ENCODE measurements at places on chromosomes 6 and 20.
A peak's percentile ranks its signal among the peaks of the same experiment; 100 is the strongest.

DNA sequence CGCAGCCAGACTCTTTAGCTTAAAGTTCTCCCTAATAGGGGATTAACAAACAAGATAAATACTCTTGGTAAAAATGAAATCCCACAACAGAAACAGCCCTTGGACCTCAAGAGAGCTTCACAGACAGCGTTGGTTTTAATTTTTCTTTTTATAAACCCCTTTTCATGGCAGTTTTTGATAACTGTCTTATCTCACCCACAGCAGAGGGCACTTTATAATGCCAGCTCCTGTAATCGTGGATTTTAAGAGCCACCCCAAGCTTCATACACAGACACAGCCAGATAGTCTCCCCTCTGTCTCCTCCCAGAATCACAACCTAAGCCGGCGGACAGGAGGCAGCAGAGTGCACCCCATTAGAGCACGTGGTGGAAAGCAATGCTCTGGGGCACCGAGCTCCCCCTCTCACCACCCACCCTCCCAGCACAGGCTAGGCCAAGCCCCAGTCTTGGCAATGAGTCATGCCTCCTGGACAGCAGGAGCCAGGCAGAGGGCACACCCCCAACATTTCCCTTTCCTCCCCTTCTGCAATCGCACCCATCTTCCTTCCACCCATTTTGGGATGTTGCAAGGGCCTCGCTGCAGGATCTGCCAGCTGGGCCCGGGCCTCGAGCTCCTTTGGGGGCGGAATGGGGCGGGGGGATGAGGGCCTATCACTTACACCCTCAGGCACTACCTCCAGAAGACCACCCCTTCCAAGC, 2.4 kb downstream of the JAG1 start:
- DNase-seq, result peak; percentile 16

DNA sequence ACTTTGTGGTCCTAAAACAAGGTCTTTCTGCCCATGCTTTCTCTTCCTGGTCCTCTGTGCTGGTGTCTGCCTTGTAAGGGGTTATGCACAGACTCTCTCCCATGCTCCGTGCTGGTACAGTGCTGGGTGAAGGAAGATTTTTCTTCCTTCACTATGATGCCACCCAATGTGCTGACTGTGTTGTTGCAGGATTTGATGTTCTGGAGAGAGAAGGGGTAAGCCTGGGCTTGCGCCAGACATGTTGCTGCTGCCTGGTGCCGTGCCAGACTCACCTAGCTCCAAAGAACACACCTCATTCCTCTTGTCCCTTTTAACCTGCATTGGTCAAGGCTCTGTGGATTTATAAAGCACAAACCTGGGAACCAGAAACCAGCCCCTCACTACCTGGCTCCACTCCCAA, 28.4 kb upstream of the ARMH2 start:
- no peak for DNase-seq

GRCh38 chr20:1334761-1335160, 5.8 kb upstream of the SDCBP2 start:
- no peak for DNase-seq

DNA sequence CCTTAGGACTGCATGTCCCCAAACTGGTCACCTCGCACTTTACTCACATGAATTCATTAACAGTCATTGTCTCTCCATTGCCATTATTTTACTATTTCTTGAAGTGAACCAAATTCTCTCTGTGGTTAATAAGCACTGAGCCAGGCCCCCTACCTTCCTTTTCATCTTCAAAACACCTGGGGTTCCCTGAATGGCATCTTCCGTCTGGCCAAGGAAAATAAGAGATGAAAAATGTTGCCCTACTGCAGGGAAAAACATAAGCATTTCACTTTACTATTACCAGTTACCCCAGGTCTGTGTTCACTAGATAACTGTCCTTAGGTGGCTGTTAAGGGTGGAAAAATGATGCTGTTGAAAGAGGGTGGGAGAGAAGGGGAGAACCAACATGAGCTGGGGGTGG, 10.0 kb upstream of the NKX2-2 start:
- DNase-seq, result no peak

DNA sequence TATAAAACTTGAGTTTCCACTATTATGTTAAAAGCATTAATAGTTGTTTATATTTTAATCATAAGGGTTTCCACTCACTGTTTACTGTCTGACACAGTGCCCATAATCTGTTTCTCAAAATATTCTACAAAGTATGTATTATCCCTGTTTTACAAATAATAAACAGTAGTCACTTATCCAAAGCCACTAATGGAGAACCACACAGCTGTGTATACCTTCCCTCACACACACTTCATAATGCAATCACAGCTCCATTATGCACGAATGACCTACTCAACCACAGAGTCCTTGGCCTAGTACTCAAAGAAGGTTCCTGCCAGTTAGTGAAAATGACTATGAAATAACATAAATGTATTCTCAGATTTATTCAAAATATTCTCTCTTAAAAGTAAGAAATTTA, 103.1 kb downstream of the EPB41L2 start:
- no peak for DNase-seq

DNA sequence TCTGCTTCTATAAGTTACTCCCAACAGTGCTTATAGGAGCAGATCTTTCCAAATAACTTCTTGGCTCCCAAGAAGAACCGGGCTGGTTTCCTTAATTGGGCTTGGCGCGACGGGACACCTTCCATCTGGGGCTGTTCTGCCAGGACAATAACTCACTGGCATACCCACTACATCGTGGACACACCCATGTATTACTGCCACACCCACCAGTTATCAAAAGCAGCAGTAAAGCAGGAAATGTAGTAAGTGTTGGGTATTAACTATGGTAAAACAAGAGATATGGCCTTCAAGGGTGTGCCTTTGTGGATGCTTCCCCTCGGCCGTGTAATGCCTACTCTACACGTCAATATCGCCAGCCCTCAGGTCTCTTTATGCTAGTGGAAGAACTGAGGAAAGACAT, 24.7 kb downstream of the CNKSR3 start:
- DNase-seq, result peak; percentile 38

GRCh38 chr6:148608199-148608951, 138.5 kb upstream of the UST start:
- no peak for DNase-seq

GRCh38 chr6:113344969-113345368, 512.2 kb upstream of the MARCKS start:
- DNase-seq, result no peak

- no peak for DNase-seq
Measured at GRCh38 chr6:87661016-87661415, 41.0 kb downstream of the AKIRIN2 start.

GRCh38 chr6:82955841-82956240, 109.8 kb downstream of the UBE3D start:
- no peak for DNase-seq

- DNase-seq, result no peak
Measured at GRCh38 chr20:59242714-59243626, 57.4 kb upstream of the EDN3 start.

DNA sequence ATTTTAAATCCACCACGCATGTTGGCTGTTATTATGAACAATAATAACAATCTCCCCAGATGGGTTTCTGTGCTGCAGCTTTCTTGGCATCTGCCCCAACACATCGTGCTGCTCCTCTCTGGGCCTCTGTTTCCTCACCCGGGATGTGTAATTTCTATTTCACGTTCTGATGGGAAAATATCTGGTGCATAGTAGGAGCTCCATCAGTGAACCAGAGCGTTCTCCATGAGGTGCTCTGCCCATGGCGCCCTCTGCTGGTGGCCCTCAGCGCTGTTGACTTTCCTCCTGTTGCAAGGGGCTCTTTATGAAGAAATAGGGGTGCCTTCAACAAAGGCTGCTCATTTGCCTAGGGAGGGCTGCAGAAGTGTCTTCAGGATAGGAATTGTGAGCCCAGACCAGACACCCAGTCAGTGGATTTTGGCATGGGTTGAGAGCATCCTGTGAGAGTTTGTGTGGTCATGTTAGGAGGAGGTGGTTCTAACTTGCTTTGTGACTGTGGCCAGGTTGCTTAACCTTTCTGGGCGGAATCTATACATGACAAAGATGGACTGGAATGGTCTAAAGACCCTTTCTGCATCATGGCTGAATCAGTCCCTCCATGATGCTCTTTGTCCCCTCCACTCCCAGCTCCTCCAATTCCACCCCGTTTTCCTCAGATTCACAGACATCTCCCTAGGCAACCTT, 8.1 kb downstream of the SCRT2 start:
- peak; percentile 91 for DNase-seq

DNA sequence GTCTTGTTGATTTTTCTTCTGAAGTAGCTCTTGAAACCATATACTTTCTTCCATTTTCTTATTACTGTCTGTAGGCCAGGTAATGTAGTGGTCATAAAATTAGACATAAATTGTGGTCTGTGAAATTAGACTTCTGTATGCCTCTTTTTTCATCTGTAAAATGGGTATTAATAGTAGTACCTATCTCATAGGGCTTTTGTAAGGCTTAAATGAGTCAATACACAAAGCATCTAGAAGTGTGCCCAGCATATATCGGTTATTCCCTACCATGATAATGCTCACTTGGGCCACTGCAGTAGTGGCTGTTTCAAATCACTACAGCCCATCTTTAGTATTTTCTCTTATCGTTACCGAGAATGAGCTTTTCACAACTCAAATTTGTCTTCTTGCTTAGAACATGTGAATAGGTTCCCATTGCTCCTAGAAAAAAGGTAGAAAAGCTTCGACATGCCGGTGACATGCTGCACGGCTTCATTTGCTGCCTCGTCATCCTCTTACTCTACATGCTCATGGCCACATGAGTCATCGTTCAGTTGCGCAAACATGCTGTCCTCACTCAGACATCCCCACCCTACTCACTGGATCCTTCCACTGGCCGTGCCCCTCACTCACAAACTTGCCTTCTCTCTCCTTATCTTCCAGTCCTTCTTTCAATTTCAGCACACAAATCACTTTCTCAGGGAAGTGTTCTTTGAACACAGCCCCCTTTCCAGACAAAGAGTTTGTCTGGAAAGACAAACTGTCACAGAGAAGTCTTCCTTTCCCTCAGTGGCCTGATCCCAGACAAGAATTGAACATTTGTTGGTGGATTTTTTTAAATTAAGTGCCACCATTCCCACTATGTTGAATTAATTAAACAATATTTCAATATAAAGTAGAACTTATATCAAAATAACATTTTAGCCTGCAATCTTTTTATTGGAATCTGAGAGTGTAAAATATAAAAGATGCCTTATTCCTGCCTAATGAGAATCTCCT, 32.2 kb upstream of the ERVFRD-1 start:
- peak; percentile 24 for DNase-seq

DNA sequence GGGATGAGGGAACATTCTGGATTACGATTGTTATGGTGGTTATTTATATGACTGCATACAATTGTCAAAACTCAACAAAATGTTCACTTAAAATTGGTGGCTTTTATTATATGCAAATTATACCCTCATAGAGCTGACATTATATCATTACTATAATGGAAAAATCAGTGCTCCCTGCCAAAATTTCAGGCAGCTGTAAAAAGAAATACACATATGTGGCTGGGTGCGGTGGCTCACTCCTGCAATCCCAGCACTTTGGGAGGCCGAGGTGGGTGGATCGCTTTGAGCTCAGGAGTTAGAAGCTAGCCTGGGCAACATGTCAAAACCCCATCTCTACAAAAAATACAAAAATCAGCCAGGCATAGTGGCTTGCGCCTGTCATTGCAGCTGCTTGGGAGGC, 75.8 kb upstream of the SULF2 start:
- DNase-seq, result no peak

DNA sequence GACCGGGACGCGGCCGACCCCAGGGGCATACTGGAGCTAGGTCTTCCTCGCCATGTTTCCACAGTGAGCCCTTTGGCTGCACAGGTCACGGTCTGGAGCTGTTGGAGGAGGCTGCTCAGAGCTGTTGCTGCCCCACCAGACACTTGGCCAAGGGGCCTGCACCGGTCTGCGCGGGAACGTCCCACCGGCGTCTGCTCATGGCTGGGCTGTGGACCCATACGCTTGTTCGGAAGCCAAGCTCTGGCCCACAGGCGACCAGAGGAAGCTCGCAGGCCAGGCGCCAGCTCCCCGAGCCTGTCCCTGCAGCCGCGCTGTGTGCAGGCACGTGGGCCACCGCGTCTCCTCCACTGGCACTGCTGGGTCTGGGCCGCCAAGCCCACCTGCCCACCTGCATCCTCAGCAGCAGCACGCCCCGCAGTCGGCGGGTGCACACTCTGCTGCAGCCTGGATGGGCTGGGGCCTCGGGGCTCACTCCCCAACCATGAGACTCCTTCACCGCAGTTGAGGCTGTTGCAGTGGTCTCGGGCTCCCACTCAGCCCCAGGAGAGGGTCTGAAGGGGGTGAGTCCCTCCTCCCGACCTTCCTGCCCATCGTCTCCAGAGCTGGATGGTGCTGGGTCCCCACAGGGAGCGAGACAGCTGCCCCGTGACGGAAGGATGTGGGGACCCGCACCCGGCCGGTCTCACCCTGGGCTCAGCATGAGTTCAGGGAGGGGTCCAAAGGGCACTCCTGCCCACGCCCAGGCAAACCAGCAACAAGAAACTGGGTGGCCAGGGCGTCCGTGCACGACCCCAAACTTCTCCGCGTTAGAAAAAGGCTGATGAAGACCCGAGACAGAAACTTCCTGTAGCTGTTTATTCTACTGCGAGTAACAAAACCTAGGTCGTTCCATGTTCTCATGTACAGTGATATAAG, 15.5 kb upstream of the TCFL5 start:
- DNase-seq, result no peak

GRCh38 chr6:19921786-19922185, 84.6 kb downstream of the ID4 start:
- DNase-seq, result no peak

DNA sequence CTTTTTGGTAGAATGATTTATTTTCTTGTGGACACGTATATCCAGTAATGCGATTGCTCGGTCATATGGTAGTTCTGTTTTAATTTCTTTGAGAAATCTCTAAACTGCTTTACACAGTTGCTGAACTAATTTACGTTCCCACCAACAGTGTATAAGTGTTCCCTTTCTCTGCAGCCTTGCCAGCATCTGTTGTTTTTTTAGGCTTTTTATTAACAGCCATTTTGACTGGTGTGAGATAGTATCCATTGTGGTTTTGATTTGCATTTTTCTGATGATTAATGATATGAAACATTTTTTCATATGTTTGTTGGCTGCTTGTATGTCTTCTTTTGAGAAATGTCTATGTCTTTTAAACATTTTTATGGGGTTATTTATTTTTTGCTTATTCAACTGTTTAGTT, 196.7 kb downstream of the MOXD1 start:
- DNase-seq, result no peak

DNA sequence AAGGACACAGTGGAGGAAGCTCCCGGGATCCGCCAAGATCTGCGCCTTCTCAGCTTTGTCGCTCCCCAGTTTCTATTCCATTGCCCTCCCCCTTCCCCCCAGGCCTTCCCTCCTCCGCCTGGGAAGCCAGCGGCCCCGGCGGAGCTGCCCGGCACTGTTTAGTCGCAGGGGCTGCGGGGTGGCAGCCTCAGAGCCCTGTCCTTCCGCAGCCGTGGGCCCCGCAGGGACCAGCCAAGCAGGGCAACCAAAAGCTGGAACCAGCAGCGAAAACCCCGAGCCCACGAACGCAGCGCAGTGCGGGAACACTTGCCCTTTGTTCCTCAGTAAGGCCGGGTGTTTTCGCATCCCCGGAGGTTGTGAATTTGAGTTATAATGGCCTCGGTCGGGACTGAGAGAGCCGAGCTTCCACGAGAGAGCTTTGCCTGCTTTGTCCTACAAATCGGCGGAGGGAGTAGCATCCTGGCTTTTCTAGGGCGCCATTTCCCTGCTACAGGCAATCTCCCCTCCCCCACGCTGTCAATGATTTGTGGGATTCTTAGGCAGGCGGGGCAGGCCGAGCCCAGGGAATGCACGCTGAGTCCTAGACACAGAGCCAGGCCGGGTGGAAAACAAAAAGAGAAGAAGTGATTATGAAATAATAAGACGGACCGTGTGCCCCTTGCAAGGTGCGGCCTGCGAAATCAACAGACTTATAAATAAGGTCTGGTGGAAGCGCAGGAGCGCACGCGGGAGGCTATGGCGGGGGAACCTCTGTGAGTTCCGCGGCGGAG, 4.0 kb upstream of the TUBB2B start:
- DNase-seq, result no peak

GRCh38 chr6:111844376-111844775, 28.9 kb downstream of the FYN start:
- DNase-seq, result peak; percentile 14

Measured in hematopoietic multipotent progenitor cell treated with erythropoietin and hydrocortisone succinate and interleukin-3 and kit ligand, for 17 days (in vitro differentiated cells).